ELR (cell line): ENCODE measurements at places on chromosomes 6 and 20.
A peak's percentile ranks its signal among the peaks of the same experiment; 100 is the strongest.

GRCh38 chr6:131065824-131066171, 2.8 kb upstream of the EPB41L2 start:
- no peak for DNase-seq

DNA sequence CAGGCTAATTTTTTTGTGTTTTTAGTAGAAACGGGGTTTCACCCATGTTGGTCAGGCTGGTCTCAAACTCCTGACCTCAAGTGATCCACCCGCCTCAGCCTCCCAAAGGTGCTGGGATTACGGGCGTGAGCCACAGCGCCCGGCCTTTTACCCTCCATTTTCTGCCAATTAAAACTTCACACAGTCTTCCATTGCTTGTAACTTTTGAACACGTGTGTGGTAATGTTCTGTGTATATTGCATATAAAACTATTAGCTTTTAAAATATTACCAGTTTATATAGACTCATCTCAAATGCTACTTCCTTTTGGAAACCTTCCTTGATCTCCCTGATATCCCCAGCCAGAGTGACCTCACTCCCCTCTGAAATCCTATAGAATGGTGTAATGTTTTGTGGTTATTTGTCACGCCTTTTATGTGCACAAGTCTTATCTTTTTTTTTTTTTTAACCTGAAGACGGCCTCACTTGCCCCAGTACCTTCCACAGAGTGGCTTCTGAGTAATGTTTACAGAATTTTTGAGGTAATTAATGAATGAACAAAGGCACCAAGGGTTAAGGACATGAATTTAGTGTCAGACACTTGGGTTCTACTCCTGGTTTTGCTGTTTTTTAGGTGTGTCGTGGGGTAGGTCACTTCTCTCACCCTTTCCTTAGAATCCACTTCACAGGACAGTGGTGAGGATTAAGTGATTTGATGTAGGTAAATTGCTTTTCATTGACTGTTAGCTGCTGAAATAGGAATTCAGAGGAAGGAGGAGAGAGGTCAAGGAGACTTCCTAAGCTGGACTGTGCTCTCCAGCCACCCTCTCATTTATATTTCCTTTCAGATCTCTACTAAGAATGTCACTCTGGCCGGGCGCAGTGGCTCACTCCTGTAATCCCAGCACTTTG, 11.2 kb upstream of the MMP24 start:
- peak; percentile 94 for DNase-seq

DNA sequence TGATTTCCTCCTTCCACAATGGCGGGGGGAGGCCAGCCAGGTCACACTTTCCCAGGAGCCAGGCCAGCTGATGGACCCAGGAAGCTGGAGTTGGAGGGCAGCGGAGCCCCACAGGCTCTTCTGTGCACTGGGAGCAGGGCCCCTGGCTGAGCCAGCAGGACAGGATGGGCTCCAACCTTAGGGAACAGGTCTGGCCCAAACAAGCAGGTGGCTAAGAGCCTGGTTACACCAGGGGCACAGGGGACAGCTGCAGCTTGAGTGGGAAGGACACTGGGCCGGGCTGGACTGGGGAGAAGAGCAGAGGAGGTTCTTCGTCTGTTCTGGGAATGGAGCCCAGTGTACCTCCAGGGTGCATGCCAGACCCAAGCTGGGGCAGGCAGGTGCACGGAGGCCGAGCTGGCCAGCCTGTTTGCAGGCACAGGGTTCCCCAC, 102.3 kb downstream of the DLL1 start:
- DNase-seq: no peak

GRCh38 chr6:97669191-97670031, 386.4 kb upstream of the MMS22L start:
- peak; percentile 29 for DNase-seq

GRCh38 chr20:41508335-41508734, 109.8 kb downstream of the CHD6 start:
- no peak for DNase-seq

DNA sequence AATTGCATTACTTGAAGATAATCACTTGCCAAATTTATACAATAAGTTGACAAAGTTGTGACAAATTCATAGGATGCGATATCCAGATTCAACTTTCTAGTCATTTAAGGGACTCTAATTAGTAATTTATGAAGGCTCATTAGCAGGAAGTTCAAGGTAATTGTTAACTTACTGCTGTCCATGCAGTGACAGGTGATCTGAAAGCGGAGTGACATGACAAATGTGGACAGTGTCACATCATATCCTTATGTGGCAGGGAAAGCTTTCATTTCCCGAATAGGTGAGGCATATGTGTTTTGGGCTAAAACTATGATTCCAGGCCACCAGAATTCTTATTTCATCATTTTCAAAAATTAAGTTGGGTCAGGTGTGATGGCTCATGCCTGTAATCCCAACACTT, 115.9 kb upstream of the BMP2 start:
- no peak for DNase-seq

DNA sequence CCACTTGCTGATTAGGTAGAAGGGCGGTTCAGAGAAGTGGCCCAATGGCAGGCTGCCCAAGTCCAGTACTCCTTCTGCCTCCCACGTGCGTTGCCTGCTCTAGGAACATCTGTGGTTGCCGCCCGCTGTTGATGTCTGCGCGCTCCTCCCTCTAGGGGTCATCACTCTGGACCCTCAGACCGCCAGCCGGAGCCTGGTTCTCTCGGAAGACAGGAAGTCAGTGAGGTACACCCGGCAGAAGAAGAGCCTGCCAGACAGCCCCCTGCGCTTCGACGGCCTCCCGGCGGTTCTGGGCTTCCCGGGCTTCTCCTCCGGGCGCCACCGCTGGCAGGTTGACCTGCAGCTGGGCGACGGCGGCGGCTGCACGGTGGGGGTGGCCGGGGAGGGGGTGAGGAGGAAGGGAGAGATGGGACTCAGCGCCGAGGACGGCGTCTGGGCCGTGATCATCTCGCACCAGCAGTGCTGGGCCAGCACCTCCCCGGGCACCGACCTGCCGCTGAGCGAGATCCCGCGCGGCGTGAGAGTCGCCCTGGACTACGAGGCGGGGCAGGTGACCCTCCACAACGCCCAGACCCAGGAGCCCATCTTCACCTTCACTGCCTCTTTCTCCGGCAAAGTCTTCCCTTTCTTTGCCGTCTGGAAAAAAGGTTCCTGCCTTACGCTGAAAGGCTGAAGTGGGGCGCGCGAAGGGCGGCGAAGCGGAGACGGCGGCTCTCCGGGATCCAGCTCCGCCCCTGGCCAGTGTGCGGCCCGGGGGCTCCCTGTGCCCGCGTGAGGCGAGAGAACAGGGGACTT, 8.5 kb downstream of the TRIM15 start:
- DNase-seq: peak; percentile 35

GRCh38 chr6:105346052-105346451, 56.8 kb downstream of the PREP start:
- DNase-seq: peak; percentile 86
